Fibroblast of skin of abdomen (primary cell): ENCODE measurements at places on chromosomes 13 and 19.

DNA sequence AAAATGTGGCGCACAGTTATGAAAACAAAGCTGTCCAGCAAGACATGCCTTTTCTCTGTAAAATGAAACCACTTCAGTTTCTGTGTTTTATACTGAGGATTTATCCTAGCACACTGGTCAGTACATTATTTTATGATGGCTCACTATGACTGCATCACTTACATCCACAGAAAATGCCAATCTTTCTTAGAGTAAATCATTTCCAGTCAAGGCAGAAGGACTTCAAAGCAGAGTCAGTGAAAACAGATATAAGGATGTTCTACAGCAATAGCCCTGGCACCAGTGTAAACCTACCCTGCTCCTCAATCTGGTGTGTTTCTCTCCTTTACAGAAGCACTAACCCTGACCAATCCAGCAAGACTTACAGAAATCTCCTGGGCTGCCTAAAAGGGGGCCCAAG is 473.5 kb downstream of the GPC6 start:
- DNase-seq = peak; percentile 42

GRCh38 chr19:32164384-32164992 is 180.9 kb upstream of the ZNF507 start:
- no peak for DNase-seq

DNA sequence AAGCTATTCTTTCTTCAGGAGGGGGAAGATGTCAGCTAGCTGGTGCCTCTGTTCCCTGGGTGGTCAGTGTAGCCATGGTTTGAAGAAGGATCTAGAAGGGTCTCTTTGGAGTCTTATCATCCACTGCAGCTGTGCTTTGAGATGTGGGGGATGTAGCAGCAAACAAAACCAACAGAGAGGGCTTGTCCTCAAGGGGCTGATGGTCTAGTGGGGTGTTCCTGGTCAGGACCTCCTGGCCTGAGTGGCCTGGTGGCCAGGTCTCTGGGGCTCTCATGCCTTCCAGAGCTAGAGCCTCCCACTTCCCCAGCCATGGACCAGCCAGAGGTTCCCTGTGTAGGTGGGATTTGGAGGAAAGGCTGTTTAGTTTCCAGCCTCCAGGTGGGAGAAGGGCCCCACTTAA is 40.3 kb downstream of the LYL1 start:
- DNase-seq = no peak

DNA sequence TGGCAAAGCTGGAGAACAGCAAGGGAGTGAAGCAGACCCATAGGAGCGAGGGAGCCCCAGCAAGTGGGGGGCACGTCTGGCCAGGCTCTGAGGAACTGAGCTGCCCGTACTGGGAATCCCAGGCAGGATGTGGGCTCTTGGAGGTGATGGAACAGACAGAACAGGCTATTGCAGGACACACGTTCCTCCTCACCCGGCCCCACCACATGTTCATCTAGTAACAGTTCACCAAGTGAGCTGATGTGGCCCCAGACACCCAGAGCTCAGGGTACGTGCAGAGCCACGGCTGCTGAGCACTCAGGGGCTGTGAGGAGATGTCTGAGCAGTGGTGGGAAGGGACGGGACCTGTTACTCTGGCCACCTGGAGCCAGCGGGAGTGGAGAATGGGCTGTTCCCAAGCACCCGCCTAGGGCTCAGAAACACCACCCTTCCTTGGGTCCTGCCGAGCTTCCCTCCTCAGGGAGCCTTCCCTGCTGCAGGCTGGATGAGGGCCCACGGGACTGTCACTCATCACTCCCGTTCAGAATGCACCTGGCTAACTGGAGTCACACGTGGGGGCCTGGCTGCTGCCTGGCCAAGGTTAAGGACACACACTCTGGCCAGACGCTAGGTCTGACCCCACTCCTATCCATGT is 18.4 kb downstream of the ELL start:
- DNase-seq = no peak

- no peak for DNase-seq
Observed at GRCh38 chr13:33624740-33625139, 193.2 kb upstream of the RFC3 start.

- DNase-seq = peak; percentile 61
Observed at GRCh38 chr13:103192511-103193135, 126.4 kb upstream of the SLC10A2 start.

GRCh38 chr19:6652805-6653094 is 17.2 kb downstream of the TNFSF14 start:
- no peak for DNase-seq
